CD4-positive, alpha-beta T cell treated with Interleukin-15 for 4 hours (primary cell): ENCODE measurements at places on chromosomes 7 and 10.

DNA sequence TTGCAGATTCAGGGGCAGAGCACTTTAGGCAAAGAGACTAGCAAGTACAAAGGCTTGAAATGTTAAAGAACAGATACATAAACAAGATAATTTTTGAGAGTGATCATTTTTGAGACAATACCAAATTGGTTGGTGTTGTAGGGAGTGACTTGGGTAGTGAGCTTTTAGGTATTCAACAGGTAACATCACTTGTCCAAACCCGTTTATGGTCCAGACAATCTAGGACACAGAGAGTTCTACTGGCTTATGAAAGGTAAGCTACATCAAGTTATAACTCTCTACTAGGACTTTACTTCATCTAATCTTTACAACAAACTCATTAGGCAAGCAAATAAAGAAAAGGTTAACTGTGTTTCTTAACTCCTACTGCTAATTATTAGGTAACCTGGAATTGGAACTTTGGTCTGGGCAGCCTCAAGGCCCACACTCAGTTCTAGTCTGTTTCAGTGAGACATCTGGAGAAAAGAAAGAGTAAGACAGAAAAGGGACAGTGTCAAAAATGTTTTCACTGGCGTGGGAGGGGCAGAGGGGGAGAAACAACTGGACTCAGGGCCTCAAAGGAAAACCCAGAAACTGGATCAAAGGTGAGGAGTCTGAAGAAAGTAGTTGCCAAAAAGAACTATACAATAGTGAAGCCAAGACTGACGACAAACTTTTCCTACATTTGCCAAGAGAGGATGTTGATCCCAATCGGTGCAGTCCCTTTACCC lies 39.2 kb downstream of the GNAT3 start:
- DNase-seq: no peak

DNA sequence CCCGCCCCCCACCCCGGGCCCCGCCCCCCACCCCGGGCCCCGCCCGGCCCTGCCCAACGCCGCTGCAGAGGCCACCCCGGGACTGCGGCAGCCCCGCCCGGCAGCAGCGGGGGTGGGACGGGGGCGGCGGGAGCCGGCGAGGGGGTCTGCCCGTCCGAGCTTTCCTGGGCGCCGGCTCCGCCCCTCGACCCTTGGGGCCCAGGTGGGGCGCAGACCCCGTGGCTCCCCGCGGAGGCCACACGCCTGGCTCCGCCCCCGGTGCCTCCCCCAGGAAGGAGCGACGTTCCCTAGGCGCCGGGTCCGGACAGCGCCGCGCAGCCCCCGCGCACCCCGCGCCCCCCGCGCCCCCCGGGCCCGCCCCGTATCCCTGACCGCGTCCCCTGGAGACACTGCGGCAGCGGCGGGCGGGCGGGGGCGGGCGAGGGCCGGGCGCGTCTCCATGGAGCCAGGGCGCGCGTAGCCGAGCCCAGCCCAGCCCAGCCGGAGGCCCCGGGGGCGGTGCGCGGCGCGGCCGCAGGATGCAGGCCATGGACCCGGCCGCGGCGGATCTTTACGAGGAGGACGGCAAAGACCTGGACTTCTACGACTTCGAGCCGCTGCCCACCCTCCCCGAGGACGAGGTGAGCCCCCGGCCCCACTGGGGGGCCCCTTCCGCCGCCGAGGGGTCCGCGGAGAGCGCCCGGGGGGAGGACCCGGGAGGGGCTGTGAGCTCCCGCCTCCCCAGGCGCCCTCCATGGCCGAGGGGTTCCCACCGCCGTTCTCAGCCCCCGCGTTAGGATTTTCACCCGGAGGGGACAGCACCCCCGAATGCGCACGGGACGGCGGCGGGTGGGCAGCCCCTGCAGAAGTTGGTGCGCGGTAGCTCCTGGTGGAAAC lies at the start of gene KNDC1:
Gene KNDC1 (plus strand): TSS at position 270 of the 876 bp plus-strand sequence. CDS start 249 bp downstream, at position 519.
- no peak for DNase-seq

DNA sequence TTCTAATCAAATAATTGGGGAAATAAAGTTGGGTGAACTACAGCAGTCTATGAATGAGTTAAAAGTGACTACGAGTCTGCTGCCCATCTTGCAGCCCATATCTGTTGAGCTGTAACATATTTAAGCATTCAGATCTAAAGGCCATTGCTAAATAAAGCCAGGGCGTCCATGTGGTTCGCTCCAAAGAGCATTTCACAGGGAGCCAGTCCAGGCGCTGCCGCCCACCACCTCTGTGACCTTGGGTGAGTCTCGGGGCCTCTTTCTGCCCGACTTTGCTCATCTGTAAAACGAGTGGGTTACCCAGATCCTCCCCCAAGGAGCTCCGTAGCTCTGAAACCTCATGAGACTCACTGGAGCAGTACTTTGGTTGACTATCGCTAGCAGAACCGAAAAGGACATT lies 223.1 kb downstream of the CUX1 start:
- no peak for DNase-seq

- no peak for DNase-seq
These were observed 157.5 kb downstream of the XPNPEP1 start for GRCh38 chr10:109765838-109766237.

- DNase-seq: no peak
These were observed 92.0 kb downstream of the MDFIC start for GRCh38 chr7:115013886-115014285.

DNA sequence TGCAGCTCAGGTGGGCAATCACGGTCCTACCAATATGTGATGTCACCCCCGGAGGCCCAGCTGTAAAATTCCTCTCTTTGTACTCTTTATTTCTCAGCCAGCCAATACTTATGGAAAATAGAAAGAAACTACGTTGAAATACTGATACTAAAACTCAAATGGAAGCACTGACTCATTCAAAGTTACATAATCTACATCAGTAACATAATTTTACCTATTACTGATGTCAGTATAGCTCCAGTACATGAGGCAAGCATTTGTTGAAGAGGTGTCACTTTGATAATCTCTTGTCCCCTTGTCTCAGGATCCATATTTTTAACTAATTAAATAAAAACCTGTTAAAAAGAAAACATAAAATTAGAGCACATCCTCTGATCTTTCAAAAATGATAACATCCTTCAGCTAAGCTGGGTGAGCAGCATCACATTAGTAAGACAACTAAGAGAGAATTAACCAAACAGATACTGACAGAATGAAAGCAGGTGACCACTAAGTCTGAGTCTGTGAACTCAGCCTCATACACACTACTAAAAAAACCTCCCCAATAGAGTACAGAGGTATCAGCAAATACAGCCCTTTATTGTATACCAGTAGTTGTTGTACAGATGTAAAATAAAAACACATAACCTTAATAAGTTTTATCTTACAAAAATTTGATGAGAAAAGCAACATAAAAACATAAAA lies 17.6 kb downstream of the SLC25A40 start:
- DNase-seq: no peak

DNA sequence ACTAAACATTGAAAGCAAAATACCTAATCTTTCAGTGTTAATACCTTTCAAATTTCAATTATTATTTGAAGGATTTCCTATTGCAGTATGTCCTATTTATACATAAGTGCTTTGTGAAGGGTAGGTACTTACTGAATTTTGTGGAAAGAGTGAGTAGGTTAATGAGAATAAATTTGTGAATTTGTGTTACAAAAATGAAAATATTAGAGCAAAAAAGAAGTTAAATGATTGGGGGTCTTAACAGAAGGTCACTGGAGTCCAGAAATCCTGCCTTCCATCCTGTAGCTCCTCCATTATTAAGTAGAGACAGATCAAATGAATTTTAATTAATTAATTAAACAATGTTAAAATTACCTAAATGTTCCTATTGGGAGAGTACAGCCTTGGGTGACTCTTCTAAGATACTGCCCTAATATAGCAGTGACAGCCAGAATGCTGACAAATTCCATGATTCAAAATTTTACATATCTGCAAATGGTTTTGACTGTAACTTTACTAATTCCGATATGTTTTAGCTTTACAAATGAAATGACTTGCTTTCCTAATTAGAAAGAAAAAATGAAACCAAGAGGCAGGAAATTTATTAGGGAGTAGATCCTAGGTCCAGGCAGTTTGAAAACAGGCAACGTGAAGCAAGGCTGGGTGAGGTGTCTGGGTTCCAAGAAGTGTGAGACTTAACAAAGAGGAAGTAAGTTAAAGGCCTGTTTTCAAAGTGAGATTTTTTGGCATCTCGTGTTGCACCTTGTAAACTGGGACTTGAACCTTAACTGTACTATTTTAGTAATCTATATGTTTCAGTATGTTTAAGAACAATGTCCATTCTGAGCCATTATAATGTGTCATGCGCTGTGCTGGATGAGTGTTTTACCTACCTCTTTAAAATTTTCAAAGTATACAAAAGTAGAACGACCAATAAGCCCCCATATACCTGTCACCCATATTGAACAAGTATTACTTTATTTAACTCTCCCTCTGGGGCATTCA lies 1.5 kb downstream of the PIK3CG start:
- DNase-seq: peak; percentile 37

DNA sequence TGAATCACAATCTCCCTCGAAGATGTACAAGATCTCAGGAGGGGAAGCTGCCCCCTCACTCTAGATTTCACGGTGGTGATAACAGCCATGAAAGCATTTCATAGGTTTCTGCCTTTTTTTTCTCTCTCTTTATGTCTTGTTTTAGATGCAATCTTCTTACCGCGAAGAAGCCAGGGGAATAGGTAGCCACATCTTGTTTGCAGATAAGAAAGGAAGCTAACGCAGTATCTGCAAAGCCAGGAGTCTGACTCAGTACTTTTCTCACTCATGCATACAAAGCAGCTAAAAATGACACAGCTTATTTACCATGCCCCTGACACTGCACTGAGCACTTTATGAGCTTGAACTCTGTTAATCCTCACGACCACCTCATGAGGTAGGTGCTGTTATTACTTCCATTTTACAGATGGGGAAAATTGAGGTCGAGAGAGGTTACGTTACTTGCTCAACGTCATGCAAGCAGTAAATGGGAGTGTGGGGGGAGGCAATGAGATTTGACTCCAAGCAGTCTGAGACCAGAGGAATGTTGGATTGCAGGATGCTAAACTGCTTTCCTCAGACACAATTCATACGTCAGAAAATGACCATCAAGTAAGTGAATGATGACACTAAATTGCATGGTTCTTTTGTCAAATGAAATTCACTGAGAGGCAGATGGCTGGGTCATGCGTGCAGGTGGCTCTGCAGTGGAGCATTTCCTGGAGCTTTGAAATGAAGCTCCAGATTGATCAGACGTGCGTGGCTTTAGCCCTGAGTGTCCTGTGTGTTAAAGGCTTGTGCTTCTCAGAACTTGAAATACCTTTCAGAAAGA lies 3.3 kb downstream of the MAP3K8 start:
- DNase-seq: peak; percentile 66

- DNase-seq: peak; percentile 10
These were observed 50.8 kb downstream of the C10orf120 start for GRCh38 chr10:122648599-122649428.

GRCh38 chr10:36313142-36313541 lies 671.0 kb upstream of the FZD8 start:
- no peak for DNase-seq
